ENCODE measurements at places on chromosomes 3 and 15.

- DNase-seq: no peak
Observed at GRCh38 chr3:152608696-152609594, 226.0 kb upstream of the P2RY1 start.

DNA sequence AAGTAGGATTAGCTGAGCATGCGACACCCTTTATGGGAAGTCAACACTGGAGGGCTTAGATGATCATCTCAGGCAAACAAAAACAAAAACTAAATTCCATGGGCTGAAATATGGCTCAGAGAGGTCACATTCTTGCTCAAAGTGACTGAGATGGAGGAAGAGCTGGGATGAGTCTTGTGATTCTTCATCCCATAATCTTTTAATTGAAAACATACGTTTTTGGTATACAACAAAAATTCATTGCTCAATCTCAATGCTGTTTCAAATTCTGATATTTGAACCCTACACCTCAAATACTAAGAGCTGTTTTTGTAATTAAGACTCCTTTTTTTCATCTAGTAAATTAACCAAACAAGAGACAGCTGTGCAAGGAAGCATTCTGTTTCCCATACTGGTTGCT lies 257.0 kb downstream of the NR1D2 start:
- peak; percentile 84 for DNase-seq

- DNase-seq: no peak
Observed at GRCh38 chr3:63026722-63027121, 151.5 kb upstream of the CADPS start.

GRCh38 chr15:92886815-92887214 lies 13.3 kb upstream of the CHD2 start:
- no peak for DNase-seq

- no peak for DNase-seq
Observed at GRCh38 chr3:8644748-8645390, at the start of gene SSUH2. Gene SSUH2, minus strand, starts transcription at chr3:8644798. Its CDS starts 40 bp downstream, at chr3:8644758.

- no peak for DNase-seq
Observed at GRCh38 chr15:22878103-22878502, 39.6 kb downstream of the NIPA2 start.

DNA sequence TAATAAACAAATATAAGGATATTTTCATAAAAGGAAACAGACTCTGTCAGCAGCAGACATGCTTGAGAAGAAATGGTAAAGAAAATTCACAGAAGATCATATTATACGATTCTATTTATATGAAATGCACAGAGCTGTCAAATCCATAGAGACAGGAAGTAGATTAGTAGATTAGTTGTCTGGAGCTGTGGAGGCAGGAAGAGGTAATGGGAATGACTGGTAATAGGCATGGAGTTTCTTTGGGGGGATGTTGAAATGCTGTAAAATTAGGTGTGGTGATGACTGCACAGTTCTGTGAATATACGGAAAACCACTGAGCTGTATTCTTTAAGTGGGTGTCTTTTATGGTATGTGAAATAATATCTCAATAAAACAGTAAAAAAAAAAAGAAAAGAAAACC lies 35.3 kb downstream of the CEP152 start:
- DNase-seq: no peak

- DNase-seq: no peak
Observed at GRCh38 chr3:21613372-21614070, 137.5 kb downstream of the ZNF385D start.

DNA sequence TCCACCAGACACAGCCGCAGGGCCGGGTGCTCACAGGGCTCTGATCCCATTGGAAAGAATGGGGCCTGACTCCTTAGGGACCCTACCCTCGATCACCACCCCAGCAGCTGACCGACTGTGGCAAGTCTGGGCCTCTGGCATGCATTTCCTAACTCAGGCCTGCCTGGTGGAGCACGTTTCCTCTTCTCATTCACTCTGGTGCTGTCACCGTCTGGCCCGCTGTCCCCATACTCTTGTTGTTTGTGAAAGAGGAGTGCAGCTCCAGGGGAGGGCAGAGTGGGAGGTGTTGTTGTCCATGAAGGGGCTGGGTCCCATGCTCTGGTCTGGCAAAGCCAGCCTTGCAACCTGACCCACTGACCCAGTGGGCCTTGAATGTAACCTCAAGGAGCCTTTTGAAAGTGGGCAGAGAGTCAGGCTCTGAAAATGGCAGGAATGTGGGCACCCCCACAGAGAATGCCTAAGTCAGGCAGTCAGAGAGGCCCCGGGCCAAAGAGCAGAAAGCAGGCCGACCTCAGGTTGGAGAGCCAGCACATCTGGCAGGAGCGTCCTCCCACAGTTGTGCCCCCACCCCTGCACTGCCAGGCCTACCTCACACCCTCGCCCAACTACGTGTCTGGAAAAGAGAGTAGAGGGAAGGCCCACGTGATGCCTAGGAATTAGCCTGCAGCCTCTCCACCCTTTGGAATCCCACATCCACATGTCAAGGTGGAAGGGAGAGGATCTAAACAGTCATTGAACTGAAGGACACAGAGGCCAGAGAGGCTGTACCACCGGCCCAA lies 10.9 kb downstream of the SEMA7A start:
- DNase-seq: peak; percentile 95

DNA sequence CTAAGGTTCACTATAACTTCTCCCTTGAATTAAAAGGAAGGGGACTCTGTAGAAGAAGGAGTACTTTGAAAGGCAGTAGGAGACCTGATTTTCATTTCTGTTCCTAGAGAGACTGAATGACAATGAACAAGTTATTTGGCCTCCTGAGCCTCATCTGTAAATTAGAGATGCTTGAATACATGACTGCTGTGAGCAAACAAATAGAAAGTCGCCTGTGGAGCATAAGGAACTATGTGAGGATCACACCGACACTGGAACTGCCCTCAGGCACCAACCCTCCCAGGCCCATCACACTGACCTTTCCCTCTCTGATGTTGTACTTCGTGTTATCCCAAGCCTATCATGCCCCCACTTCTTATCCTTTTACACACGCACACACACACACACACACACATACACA lies 48.6 kb downstream of the IMPG2 start:
- no peak for DNase-seq

DNA sequence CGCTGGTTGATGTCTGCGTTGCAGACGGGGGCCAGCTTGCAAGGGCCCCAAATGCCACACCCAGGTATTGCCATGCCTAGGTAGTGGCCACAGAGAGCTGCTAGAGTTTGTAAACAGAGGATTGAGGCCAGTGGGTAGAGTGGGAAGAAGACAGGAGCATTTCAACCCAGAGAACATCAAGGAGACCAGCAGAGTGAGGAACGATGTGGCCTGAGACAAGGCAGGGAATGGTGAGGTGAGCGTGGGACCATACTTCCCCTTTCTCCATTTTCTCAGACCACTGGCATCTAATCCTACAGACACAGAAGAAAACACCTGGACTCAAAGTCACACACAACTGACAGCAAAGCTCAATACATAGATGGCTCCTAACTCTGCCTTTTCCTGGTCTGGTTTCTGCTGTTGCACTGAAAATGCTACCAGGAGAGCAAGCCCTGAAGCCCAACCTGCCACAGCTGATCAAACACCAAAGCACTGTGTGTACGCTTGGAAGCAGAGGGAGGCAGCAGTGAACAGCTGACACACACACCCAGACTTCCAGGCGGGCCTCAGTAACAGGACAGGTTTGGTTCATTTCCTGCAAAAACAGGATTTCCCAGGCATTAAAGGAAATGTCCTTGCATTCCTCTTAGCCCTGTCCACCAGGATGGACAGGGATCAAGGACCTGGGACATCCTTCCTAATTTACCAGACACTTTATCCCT lies 1.6 kb downstream of the FAM174B start:
- peak; percentile 8 for DNase-seq

GRCh38 chr15:29322415-29322814 lies 52.8 kb upstream of the NSMCE3 start:
- no peak for DNase-seq

DNA sequence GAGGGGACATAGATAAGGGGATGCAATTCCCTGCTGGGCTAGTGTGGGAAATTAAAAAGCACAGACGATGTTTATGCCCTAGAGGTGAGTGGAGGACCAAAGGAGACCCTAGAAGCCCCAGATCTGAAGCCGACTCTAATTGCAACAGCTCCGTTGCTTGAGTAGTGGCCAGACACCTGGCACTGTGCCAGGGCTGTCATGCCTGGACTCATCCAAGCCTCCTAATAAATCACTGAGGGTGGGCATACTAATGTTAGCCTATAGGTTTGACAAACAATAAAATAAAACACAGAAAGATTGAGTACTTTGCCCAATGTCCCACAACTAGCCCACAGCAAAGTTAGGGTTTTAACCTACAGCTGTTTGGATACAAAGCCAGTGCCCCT lies 25.4 kb upstream of the MRPS22 start:
- no peak for DNase-seq

- DNase-seq: no peak
Observed at GRCh38 chr3:184081116-184081830, 15.6 kb upstream of the HTR3E start.

DNA sequence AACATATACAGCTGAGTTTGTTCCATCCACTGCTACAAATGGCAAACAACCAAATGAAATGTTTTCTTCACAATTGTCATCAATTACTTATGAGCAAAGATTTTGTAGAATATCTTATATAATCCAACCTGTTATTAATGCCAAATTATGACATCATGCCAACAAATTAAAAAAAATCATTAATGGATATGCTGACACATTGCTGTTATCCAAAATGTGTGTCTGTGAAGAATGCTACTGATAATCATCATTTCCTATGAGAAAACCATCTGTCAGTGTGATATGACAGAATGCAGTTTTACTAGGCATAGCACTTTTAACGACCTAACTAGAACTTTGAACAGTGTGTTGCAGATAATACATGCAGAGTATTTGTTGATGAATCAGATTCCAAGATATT lies 556.5 kb upstream of the KCNMB2 start:
- no peak for DNase-seq

GRCh38 chr3:40009991-40010390 lies 200.6 kb downstream of the MYRIP start:
- no peak for DNase-seq

DNA sequence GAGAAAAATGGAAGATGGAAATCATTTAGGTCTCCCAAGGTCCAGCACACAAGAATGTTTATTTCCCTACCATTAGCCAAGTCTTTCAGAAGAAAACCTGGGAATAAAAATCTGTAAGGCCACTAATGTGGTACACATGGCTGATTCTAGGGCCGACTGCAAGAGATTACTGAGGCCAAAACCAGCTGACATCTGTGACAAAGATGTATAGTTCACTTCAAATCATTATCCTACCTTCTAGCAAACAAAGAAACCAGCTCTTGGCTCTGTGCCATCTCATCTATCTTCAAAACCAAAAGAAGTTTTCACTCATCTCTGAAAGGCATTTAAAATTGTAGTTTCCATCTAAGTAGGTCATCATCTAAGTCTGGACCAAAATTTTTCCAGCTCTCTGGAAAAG lies 43.9 kb downstream of the ERC2 start:
- no peak for DNase-seq

DNA sequence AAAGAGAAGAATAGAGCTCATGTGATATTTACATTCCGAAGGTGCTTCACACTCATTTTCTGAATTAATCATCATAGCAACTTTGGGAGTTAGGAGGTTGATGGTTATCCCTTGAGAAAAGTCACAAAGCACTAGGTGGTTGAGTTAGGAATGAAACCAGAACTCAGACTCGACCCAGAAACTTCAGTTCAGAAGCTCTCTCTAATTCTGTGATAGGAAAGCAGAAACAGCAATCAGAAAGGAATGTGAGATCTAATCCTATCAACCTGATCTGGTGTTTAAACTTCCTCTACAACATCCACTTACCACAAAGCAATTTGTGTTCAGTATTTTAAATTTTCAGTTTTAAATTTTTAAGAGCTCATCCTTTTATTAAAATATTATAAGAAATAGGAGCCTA lies 211.2 kb downstream of the CNTN3 start:
- peak; percentile 35 for DNase-seq

GRCh38 chr15:62462268-62462667 lies 297.2 kb upstream of the C2CD4B start:
- peak; percentile 51 for DNase-seq

GRCh38 chr3:185728630-185729336 lies 96.1 kb downstream of the IGF2BP2 start:
- peak; percentile 81 for DNase-seq

DNA sequence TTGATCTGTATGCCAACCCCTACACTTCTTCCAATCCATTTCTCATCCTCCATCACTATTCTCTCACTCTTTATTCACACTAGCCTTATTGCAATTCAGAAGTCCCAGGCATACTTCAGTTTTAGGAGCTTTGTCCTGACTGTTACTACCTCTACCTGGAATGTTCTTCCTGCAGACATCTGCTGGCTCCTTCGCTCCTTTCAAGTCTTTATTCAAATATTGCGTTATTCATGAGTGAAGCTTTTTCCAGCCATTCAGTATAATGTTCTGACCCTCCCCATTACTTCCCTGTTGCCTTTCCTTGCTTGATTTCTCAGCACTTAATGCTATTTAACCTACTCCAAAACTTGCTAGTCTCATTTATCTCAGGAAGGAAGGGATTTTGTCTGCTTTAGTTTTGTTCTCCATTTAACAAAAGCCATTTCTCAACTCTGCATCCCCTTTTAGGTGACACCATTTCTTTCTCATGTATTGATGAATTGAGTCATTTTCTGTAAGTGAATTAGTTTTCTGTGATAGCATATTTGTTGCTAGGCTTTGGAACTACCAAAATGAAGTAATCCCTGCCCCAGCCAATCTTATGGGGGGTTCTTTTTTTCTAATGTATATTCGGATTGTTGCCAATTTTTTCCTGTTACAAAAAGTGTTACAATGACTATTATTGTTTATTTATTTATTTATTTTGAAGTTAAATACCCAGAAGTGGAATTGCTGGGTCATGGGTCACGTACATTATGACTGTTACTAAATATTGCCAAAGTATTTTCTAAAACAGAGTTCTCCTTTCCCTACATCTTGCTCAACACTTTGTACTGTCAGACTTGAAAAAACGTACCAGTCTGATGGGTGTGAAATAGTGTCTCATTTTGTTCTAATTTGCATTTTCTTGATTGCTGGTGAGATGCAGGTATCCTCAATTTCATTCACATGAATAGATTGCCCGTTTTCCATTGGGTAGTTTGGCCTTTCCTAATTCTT lies 9.4 kb downstream of the ATP11B start:
- DNase-seq: no peak

DNA sequence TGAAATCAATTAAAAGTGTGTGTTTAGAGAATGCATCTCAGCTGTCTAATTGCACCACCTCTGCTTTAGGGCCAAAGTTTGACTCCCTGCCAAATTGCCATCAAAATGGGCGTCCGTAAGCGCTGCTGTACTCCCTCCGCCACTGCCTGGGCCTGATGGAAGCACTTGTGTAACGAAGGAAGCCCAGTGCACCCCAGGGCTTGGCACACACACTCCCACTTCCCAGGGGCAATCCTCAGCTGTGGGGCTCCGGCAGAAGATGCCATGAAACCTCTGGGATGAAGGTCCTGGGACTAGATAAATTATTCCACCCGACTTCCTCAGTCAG lies 137.8 kb downstream of the RORA start:
- DNase-seq: peak; percentile 22

DNA sequence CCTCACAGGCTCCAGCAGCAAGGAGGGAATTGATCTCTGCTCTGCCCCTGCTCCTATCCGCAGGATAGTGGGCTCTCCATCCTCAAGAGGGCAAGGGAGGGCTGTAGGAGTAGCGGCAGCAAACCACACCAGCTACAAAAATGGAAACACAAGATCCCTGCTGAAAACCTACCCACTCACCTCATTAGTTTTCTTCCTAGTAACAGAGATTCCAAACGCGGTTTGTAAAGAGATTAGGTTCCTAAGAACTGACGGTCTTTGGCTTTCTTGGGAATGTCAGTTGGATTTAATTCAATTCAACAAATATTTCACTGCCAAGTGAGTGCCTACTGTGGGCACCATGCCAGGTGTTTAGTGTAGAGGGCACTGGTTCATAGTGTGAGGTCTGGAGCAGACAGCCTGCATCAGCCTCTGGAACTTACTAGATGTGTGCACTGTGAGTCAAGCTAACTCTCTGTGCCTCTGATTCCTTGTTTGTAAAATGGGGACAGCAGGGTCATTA lies 84.7 kb downstream of the MRPL46 start:
- DNase-seq: peak; percentile 46
